ENCODE measurements at places on chromosomes 4 and X.

DNA sequence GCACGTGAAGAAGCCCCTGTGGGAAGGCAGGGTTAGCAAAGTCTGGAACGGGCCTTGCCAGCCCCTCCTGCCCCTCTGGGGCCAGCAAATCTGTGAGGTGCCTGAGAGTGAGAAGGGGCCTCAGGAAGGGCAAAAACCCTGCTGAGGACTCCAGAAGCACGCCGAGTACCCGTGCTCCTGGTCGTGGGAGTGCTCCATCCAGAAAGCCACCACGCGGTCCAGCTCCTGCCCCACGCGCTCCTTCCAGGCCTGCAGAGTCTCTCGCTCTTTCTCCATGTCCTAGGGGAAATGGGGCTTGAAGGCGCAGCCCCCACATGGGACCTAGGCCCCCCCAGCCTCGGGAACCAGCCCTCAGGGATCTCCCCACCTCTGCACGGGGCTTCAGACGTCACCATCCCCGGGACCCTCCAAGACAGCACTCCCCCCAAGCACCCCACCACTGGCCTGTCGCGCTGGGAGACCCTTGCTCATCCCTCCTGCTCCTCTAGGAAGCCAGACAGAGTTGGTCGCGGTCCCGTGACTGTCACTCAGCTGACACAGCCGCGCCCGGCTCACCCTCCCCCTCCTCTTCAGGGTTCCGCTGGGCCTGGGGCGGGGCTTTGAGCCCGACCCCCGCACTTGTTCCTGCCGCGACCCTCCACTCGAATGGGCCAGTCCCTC lies at the start of gene RENBP:
Gene RENBP, minus strand, starts transcription at position 504 of the 660 bp plus-strand sequence. Its CDS starts 33 bp downstream, at position 471.
- DNase-seq = no peak

DNA sequence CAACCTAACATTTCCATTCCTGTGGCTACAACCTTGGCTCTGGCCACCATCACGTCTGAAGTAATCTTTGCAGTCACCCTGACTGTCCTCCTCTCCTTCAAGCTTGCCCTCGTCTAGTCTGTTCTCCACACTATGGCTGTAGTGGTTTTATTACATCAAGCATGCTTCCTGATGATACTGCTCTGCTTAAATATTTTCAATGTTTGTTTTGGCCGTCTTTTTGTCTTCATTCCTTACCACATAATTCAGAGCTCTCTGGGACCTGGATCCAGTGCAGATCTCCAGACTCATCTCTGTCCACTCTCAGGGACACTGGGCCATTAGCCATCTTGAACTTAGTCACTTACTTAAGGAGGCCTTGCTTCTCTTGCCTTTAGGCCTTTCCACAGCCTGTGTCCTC lies 27.7 kb upstream of the FREM3 start:
- no peak for DNase-seq

- no peak for DNase-seq
Measured at GRCh38 chrX:105114554-105115130, 105.9 kb downstream of the TEX13A start.

- no peak for DNase-seq
Measured at GRCh38 chrX:77087529-77088169, 359.5 kb upstream of the FGF16 start.

DNA sequence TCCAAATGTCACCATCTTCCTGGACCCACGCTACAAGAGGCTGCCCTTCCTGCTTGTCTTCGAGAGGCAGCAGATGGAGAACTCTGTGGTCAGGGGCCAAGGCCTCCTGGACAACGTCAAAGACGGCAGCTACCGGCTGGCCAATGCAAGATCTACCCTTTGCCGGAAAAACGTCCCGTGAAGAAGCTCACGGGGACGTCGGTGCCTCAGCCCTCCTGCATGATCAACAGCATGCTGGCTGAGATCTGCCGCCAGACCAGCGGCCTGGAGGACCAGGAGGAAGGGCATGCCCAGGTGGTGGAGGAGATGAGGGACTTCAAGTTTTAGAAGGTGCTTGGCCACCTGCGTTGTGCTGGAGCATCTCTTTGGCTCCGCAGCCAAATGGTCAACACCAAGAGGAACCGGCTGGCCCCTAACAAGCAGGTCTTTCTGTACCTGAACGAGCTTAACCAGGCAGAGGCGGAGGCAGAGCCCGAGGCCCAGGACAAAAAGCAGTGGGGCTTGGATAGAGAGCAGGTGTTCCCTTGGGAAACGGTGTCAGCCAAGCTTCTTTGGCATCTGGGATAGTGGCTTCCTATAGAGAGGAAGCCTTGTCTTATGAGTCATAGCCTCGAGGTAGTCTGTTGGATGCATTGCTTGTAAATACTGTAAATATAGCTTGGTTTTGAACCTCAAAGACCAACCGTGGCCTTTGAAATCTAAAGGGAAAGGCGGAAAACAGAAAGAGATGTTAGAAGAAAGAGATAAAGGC lies 94.8 kb upstream of the ELOVL6 start:
- DNase-seq = no peak

- DNase-seq = no peak
Measured at GRCh38 chr4:111814961-111815360, 330.3 kb upstream of the FAM241A start.

GRCh38 chrX:116204932-116205331 lies 34.4 kb downstream of the AGTR2 start:
- DNase-seq = no peak

- DNase-seq = no peak
Measured at GRCh38 chr4:163665521-163666331, 171.2 kb downstream of the TMA16 start.
